ENCODE measurements at places on chromosomes 5 and 9.

DNA sequence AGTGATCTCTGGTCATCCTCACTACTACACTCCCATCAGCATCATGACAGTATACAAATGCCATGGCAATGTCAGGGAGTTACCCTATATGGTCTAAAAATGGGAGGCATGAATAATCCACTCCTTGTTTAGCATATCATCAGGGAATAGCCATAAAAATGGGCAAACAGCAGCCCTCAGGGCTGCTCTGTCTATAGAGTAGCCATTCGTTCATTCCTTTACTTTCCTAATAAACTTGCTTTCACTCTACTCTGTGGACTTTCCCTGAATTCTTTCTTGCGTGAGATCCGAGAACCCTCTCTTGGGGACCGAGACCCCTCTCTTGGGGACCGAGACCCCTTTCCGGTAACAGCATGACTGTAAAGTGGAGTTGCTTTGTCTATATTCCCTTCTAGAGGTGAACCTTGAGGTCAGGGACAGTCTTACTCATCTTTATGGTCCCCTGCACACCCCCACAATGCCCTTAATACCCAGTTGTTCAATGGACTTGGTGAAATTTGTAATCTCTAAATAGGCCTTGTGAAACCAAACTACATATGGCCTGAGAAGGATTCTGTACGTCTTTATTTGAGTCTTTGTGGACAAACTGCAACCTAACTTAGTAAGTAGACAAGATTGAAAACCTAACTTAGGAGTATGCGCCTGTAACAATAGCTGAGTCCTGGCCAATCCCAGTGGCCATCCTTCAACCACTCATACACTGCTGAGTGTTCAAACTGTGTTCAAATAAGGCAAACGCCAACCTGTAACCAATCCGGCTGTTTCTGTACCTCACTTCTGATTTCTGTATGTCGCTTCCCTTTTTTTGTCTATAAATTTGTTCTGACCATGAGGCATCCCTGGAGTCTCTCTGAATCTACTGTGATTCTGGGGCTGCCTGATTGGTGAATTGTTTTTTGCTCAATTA, 32.3 kb upstream of the UBTD2 start:
- no peak for DNase-seq

GRCh38 chr5:142998316-142999020, 228.3 kb downstream of the ARHGAP26 start:
- no peak for DNase-seq

GRCh38 chr5:123705741-123706140, 193.8 kb downstream of the CSNK1G3 start:
- DNase-seq, result no peak

DNA sequence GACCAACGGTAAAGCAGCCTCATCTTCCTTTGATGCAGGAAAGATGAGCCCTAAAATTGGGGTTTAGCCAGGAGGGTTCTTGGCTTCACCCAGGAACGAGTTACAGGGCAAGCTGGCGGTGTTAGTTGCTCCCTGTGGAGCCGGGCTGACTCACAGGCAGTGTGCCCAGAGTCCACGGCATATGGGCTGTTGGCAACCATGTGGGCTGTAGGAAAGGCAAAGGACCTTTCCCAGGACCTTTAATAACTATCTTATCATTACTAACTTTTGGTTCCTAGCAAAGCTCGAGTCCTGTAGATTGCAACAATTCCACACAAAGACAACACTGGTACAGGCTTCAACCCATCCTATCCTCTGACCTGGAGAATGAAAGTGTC, 29.8 kb upstream of the CLPTM1L start:
- DNase-seq, result peak; percentile 46

- DNase-seq, result no peak
These were observed 93.9 kb downstream of the SLC25A46 start for GRCh38 chr5:110832683-110833082.

DNA sequence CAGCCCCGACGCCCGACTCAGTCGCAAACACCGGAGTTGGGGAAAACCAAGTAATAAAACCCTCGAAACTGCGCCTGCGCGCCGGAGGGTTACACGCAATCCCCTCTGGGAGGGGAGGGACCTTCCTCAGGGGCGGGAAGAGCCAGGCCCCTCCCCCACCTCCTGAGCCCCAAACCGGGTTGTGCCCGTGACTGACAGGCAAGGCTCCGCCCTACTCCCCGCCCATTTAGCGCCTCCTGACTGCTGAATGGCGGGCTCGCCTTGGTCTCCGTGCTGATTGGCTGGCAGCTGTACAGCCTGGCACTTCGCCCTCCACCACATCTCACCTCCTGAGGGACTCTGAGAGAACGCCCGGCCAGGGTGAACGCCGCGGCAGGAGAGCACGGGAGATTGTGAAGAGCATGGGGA, at the start of gene PRDM9:
PRDM9 (plus strand) TSS at position 332 of the 408 bp plus-strand sequence. CDS start 1,425 bp downstream, outside the sequence.
- DNase-seq, result peak; percentile 84

DNA sequence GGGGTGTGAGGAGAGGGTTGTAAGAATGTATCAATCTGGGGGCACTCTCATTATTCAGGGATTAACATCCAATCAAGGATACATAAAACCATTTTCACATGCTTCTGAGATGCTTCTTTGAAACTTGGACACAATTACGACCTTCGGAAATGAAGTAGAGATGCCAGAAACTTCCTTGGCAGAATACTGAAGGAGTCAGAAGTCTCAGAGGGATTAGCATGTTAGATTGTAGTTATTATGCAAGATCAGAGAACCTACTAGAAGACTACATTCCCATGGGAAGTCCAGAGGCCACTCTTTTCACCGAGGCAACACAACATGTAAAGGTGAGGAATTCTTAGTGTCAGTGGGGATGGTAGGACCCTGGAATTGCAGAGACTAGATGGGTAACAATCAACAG, 5.1 kb upstream of the SLC22A4 start:
- no peak for DNase-seq

DNA sequence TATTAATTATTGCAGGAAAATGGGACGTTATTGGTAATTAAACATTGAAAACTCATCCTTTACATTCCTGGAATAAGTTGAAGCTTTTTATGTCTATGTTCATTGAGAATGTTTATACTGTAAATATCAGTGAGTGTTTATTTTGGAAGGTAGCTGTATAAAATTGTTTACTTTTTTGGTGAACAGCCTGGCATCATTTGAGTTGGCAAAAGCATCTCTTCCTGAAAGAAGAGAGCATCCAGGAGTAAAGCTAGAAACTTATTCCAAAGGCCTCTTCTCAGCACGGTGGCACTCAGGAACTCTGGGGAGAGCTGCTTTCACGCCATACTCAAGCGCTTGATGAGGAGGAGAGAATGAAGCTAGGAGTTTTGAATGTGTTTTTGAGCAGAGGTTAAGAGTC, 79.9 kb downstream of the GAPVD1 start:
- DNase-seq, result no peak

- no peak for DNase-seq
These were observed 118.7 kb upstream of the FST start for GRCh38 chr5:53361708-53362107.

GRCh38 chr5:133635051-133635450, 22.7 kb upstream of the FSTL4 start:
- DNase-seq, result no peak

GRCh38 chr5:53991942-53992341, 318.4 kb downstream of the ARL15 start:
- DNase-seq, result no peak

DNA sequence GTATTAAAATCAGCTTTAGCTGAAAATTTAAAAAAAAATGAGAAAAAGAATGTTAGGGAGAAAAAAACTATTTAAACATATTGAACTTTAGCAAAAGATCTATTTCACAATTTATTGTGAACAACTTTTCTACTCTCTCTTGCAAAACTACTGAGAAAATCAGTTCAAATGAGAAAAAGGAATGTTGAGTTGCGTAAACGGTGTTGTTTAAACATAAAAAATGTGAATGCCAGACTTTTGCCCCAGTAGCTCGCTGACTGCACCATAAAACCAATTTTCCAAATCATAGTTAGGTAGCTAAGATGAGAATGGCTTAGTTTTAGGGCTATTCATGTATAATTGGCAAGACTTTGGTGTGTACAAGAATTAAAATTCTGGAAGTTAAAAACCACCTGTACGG, 13.4 kb upstream of the RAD23B start:
- no peak for DNase-seq

GRCh38 chr5:173916233-173916632, 28.1 kb downstream of the CPEB4 start:
- DNase-seq, result no peak

GRCh38 chr9:90900130-90900529, 98.5 kb downstream of the SYK start:
- no peak for DNase-seq

- DNase-seq, result no peak
These were observed 28.2 kb upstream of the C5orf63 start for GRCh38 chr5:127101533-127101932.

All from aorta (tissue), 5 donors.